ENCODE measurements at places on chromosomes 11 and 22. TPM values are rescaled to one million over a fixed set of nuclear protein-coding genes. Genes with fewer than 3 reads are reported as not detected.

Gene NXPE4
- not detected for total RNA-seq

Gene PKDREJ
- total RNA-seq, result 0.05 TPM

Gene THY1
- total RNA-seq, result 1.5 TPM

Gene RASL10A
- 1.3 TPM for total RNA-seq

Gene BACE1-AS
- 8.3 TPM for total RNA-seq

Gene ABCG4
- total RNA-seq, result 1.5 TPM

Gene IRAG1
- total RNA-seq, result 4.5 TPM

Gene TREH
- not detected for total RNA-seq

Gene MPPED2
- 8.9 TPM for total RNA-seq

Gene ASCL2
- 0.11 TPM for total RNA-seq

Gene POTEH
- total RNA-seq, result not detected

Gene BLID
- total RNA-seq, result 0.35 TPM

Gene GTSE1
- 0.43 TPM for total RNA-seq

Gene RAB38
- 0.73 TPM for total RNA-seq

Gene MRGPRD
- not detected for total RNA-seq

Gene TUBA8
- total RNA-seq, result 247 TPM

Gene NUDT8
- total RNA-seq, result 110 TPM

Gene NCAPH2
- 28.8 TPM for total RNA-seq
